ENCODE measurements at places on chromosomes 16 and 17. TPM values are rescaled to one million over a fixed set of nuclear protein-coding genes. Genes with fewer than 3 reads are reported as not detected.

CCL7 gene
- not detected for polyA plus RNA-seq

TSPAN10 gene
- polyA plus RNA-seq: 0.36 TPM

ANKS4B gene
- 8.3 TPM for polyA plus RNA-seq

DNA sequence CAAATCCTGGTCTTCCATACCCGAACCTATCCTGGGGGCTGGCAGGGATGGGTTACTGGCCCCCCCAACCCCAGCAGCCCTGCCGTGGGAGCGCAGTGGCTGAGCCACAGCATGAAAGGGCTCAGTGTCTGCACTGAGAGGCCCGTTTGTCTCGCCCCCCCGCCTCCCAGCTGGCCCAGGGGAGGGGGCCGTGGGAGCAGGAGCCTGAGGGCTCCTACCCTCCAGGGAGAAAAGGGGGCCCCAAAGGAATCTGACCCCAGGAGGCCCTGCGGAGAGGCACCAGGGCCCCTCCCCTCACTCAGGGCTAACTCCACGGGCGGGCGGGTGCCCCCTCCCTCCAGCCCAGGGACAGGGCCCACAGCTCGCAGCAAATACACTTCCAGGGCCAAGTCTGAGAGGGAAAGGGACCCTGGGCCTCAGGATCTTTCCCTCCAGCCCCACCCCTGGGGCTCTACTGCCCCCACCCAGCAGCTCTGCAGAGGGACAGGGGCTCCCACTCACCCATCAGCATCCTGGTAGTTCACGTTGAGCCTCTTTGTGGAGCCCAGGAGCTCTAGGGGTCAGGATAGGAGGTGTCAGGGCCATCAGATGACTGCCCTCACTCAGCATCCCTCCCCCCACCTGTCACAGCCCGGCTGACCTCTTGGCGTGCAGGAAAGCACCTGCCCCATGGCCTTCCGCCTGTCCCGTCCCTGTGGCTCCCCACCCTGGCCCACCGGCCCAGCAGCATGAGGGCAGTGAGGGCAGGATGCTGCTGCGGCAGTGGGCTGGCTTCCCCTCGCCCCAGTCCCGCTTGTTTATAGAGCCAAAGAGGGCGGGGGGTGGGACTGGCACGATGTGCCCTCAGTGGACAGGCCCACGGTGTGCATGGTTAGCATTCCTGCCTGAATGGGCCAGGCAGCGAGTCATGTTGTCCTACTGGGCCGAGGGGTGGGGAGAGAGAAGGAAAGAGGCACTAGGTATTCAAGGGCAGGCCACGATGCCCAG, 7.3 kb downstream of the CASKIN2 start:
- peaks cover 31% of the 10 kb centered on the region for H3K4me1 ChIP-seq
- H3K36me3 ChIP-seq: no peaks in the 10 kb centered on the region
- no peak for DNase-seq
- peak overlapping the region; percentile 1 for H3K27ac ChIP-seq

- peak; percentile 73 for DNase-seq
- H3K27me3 ChIP-seq: no peaks in the 10 kb centered on the region
- H3K36me3 ChIP-seq: no peaks in the 10 kb centered on the region
- H3K27ac ChIP-seq: peak overlapping the region; percentile 96
Measured at GRCh38 chr17:38871247-38872015, 1.6 kb downstream of the LASP1 start.

Measured in liver (tissue), 10 donors.